Thyroid gland (tissue), 4 donors: ENCODE measurements at places on chromosomes 2 and 18. TPM values are rescaled to one million over a fixed set of nuclear protein-coding genes. Genes with fewer than 3 reads are reported as not detected.

- no peak overlapping the region for H3K4me3 ChIP-seq
- H3K27ac ChIP-seq = no peak overlapping the region
- peak; percentile 63 for DNase-seq
- H3K4me1 ChIP-seq = peaks cover 9% of the 10 kb centered on the region
- H3K36me3 ChIP-seq = no peaks in the 10 kb centered on the region
Observed at GRCh38 chr18:76405681-76406356, 89.2 kb downstream of the ZNF516 start.

DNA sequence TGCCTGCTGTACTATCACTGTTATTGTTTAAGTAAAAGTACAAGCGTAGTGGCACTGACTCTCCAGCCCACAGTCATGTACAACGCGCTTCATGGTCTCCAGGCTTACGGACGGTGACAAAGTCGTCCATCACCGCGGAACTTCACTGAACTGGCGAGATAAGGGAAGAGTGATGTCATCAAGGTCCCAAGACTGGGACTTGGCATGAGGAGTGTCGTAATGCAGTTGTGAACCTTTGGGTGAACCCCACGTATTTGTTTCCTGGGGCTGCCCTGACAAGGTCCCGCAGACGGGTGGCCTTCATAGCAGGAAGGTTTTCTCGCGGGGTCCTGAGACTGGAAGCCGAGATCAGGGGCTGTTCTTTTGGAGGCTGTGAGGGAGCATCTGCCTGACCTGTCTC lies 17.3 kb downstream of the NFATC1 start:
- H3K27me3 ChIP-seq = no peaks in the 10 kb centered on the region
- H3K4me3 ChIP-seq = no peak overlapping the region
- H3K27ac ChIP-seq = no peak overlapping the region
- DNase-seq = no peak
- no peaks in the 10 kb centered on the region for H3K4me1 ChIP-seq
- peaks cover 4% of the 10 kb centered on the region for H3K36me3 ChIP-seq

The IL1R2 gene
- 3.8 TPM for total RNA-seq

The SERPINB10 gene
- total RNA-seq = not detected

- DNase-seq = no peak
- no peak overlapping the region for H3K4me3 ChIP-seq
- no peaks in the 10 kb centered on the region for H3K36me3 ChIP-seq
- H3K27ac ChIP-seq = no peak overlapping the region
- H3K27me3 ChIP-seq = no peaks in the 10 kb centered on the region
- H3K4me1 ChIP-seq = no peaks in the 10 kb centered on the region
Observed at GRCh38 chr2:165691615-165692014, 102.4 kb downstream of the GALNT3 start.

The GRB14 gene
- 12.7 TPM for total RNA-seq

The COL5A2 gene
- total RNA-seq = 16.3 TPM

- H3K36me3 ChIP-seq = no peaks in the 10 kb centered on the region
- no peak for DNase-seq
- no peaks in the 10 kb centered on the region for H3K27me3 ChIP-seq
- H3K4me1 ChIP-seq = no peaks in the 10 kb centered on the region
Observed at GRCh38 chr2:57417007-57417406, 629.6 kb upstream of the VRK2 start.

DNA sequence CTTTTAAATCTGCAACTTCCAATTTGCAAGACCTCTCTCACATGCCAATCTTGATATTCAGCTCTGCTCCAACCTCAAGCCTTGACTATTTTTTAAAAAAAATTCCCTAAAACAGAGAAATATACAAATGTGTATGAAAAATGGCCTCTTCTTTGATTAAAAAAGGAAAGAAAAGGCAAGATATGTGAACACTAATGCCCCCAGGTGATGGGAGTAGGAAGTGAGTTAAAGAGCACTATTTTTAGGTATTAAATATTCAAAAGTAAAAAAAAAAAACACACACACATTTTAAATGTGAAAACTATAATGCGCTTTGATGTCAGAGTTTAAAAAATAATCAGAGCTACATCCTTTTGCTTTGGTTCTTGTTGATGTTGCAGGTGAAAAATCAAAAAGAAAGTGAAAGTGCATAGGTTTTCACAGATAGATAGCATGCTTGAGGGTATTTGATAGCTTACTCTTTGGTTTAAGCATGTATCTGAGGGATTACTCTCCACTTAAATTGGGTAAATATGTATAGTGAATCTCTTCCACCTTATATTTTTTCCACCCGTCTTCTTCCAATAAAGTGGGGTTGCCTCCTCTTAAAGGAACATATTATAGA lies 406.0 kb upstream of the POU3F3 start:
- H3K27me3 ChIP-seq = no peaks in the 10 kb centered on the region
- no peak overlapping the region for H3K27ac ChIP-seq

DNA sequence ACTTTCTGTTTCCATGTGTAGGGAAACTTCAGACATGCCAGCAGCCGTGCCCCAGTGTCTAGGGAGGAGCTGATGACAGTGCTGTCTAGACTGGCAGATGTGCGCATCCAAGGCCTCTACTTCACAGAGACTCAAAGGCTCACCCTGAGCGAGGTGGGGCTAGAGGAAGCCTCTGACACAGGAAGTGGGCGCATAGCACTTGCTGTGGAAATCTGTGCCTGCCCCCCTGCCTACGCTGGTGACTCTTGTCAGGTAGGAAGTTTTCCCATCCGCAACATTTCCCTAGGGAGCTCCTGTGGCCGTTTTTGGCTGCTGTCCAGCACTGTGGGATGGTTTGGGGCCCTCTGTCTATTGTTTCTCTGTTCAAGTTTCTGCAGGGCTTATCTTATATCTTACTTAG lies 143.1 kb upstream of the TTC39C start:
- H3K4me1 ChIP-seq = no peaks in the 10 kb centered on the region
- no peak overlapping the region for H3K4me3 ChIP-seq
- H3K36me3 ChIP-seq = no peaks in the 10 kb centered on the region
- H3K27me3 ChIP-seq = no peaks in the 10 kb centered on the region

DNA sequence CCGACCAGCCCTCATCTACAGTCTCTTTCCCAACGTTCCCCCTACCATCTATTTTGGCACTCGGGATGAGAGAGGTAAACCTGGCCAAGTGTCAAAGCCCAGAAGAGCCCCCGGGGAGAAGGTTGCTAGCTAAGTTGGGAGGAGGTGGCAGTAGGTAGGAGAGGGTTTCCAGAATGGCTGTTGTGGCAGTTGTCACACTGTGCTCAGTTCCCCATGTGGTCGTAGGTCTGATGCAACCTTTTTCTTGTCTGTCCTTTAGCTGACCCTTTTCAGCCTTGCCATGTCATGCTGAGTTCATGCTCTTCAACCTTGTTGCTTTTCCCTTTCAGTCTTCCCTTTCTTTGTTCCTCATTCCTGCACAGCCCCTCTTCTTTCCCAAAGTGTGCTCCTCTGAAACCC lies 34.5 kb downstream of the TTLL4 start:
- no peak overlapping the region for H3K4me3 ChIP-seq
- no peak for DNase-seq
- no peaks in the 10 kb centered on the region for H3K27me3 ChIP-seq
- no peaks in the 10 kb centered on the region for H3K4me1 ChIP-seq
- peaks cover 23% of the 10 kb centered on the region for H3K36me3 ChIP-seq

DNA sequence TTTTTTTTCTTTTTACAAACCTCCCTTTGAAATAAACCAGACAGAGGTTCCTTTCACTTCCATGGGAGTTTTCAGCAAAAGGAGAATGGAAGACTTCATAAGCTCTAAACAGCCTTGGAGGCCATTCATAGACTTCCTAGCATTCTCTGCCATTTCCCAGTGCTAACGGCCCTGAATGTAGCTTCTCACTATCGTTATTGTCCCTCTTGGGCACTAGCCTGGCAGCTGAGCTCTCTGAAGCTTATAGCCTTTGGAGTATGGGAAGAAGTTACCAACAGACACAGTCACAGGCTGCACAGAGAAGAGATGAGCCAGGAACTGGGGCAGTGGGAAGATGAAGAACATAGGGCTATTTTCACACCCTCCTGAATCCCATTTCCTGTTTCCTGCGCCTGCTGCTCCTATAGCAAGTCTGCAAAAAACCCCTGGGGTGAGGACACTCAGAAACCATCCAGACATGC lies 29.1 kb upstream of the EPC2 start:
- H3K4me1 ChIP-seq = peaks cover 21% of the 10 kb centered on the region
- no peaks in the 10 kb centered on the region for H3K27me3 ChIP-seq
- H3K36me3 ChIP-seq = no peaks in the 10 kb centered on the region
- H3K27ac ChIP-seq = peak overlapping the region; percentile 75

- H3K27ac ChIP-seq = no peak overlapping the region
- H3K4me3 ChIP-seq = no peak overlapping the region
- no peak for DNase-seq
- no peaks in the 10 kb centered on the region for H3K27me3 ChIP-seq
- no peaks in the 10 kb centered on the region for H3K36me3 ChIP-seq
Observed at GRCh38 chr18:63867368-63868125, 20.0 kb upstream of the SERPINB2 start.

The NTSR2 gene
- not detected for total RNA-seq

DNA sequence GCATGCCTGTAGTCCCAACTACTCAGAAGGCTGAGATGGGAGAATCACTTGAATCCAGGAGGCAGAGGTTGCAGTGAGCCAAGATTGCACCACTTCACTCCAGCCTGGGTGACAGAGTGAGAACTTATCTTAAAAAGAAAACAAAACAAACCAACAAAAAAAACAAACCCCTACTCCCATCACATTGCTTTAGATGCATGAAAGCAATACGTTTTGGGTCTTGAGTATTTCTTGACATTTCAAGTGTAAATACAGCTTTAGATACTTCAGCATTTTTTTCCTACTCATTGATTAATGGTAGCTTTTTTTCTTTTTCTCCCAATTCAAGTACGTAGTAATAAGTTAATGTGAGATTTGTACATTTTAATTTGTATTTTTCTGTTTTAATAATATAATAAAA lies 20.3 kb downstream of the RASGRP3 start:
- no peaks in the 10 kb centered on the region for H3K27me3 ChIP-seq
- H3K4me1 ChIP-seq = peaks cover 24% of the 10 kb centered on the region
- no peaks in the 10 kb centered on the region for H3K36me3 ChIP-seq
- no peak overlapping the region for H3K4me3 ChIP-seq

- no peaks in the 10 kb centered on the region for H3K36me3 ChIP-seq
- H3K27ac ChIP-seq = no peak overlapping the region
- H3K4me3 ChIP-seq = no peak overlapping the region
- H3K27me3 ChIP-seq = no peaks in the 10 kb centered on the region
- no peaks in the 10 kb centered on the region for H3K4me1 ChIP-seq
Observed at GRCh38 chr18:27715751-27716150, 461.2 kb downstream of the CDH2 start.

DNA sequence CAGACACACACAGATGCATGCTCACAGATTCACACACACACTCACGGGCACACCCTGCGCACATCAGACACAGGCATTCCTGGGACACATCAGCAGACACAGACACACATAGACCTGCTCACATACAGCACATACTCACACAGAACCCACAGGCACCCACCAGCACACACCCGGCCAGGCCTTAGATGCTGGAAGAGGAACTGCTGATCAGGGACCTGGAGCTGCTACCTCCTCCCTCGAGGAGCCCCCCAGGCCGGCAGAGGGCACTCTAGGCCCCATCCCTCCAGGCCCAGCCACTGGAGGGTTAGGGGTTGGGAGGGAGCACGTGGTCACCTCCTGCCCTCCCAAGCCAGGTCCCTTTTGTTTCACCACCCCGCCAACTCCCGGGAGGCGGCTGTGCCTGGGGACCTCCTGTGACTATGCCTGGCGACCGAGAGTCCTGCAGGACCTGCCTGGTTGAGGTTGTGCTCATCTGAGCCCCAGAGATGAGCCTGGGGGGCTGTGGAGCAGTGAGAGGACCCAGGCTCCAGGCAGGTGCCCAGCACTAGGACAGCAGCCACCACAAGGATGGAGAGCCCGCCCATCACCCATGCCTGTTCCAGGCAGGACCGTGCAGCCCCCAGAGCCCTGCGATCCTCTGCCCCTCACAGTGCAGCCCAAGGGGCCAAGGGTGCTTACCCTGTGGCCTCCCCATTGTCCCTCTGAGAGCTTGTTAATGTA lies 21.0 kb upstream of the PTMA start:
- H3K4me3 ChIP-seq = no peak overlapping the region
- H3K36me3 ChIP-seq = no peaks in the 10 kb centered on the region
- DNase-seq = peak; percentile 66
- no peaks in the 10 kb centered on the region for H3K27me3 ChIP-seq

DNA sequence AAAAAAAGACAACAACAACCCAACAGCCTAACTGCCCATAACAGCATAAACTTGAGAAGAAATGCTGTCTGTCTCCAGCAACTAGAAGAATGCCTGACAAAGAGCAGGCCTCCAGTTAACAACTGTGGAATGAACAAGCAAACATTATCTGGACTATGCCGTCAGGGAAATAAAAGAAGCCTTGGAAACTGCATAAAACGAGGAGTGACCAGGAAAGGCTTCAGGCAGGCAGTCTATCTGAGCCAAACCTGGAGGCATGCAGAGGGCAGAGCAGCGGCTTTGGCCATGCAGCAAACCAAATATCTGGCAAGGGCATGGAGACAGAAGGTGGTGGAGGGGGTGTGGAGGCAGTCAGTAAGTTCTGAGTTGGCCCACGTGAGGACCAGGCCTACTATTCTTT lies 11.1 kb downstream of the HES6 start:
- H3K4me1 ChIP-seq = peaks cover 11% of the 10 kb centered on the region
- H3K27ac ChIP-seq = no peak overlapping the region
- no peak for DNase-seq
- H3K27me3 ChIP-seq = no peaks in the 10 kb centered on the region

The SPC25 gene
- 6.7 TPM for total RNA-seq

DNA sequence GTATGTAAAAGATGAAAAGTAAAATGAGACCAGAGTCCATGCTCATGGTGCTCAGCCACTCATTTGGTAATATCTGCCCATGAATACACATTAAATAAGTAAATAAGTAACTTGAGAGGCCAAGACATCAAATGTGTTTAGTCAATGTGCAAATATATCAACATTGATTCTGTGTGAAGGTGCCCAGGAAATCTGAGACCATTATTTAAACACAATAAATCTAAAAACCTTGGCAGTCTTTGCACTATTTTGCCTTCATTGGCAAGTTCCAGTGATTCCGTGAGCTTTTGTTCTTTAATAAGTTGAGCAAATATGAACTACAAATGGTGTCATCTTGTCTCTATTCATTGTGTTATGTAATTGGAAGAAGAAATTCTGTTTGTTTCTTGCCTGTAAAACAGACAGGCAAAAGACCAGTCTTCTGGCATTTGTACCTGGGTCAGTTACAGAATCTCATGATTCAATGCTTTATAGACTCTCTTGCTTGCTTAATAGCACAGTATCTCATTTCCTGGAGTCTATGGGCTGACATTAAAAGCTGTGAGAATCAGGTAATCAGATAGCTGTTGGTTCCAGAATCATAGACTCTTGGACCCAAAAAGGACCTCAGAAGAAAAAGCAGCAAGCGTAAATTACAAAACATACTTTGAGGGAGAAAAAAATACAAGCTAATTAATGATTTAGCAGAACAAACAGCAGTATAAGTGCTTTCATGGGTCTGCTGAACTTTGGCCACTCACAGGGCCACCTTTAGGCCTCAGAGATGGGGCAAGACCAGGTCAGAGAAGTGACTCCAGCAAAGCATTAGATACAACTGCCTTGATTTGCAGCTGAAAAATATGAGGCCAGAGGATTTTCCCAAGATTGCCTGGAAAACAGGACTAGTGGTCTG lies 20.0 kb upstream of the SERPINB3 start:
- no peaks in the 10 kb centered on the region for H3K4me1 ChIP-seq
- no peaks in the 10 kb centered on the region for H3K36me3 ChIP-seq
- H3K27ac ChIP-seq = no peak overlapping the region
- no peak for DNase-seq
- H3K4me3 ChIP-seq = no peak overlapping the region

The GKN2 gene
- not detected for total RNA-seq

The SNORC gene
- 0.45 TPM for total RNA-seq

The LHCGR gene
- total RNA-seq = 1.3 TPM
